ENCODE measurements at places on chromosomes 7 and 10.

DNA sequence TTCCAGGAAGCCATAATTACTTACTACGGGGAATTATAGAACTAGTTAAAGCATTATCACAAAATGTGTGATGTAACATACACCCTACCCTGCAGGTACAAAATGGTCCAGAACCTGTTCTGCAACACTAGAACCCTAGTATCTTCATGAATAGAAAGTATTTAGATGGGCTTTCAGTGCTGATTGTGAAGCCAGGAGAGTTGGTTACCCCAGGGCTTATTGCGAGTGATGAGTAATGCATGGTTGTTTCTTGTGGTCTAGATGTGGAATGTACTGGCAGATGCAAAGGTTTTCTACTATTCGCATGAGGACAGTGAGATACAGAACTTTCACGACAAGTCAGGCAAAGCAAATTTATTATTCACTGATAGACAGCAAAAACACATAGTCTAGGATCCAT lies 33.6 kb upstream of the AGR3 start:
- no peak for DNase-seq

DNA sequence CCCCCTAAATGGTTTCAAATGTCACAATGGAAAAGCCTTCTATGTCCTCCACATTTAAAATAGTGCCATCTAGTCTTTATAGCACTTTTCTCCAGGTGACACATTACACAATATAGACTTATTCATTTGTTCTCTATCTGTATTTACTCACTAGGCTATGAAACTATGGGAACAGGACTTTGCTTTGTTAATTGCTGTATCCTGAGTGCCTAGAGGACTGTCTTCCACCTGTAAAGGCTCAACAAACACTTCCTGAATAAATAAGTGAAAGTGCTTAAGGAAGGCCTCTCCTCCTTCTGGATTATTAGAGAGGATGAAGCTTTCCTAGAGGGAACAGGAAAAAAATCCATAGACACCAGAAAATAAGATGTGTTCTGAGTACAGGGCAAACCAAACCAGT lies 397.6 kb upstream of the LRRN3 start:
- no peak for DNase-seq

GRCh38 chr10:35335133-35336083 lies 901 bp upstream of the CCNY start:
- no peak for DNase-seq

- no peak for DNase-seq
Observed at GRCh38 chr7:104795086-104795485, 218.9 kb upstream of the KMT2E start.

DNA sequence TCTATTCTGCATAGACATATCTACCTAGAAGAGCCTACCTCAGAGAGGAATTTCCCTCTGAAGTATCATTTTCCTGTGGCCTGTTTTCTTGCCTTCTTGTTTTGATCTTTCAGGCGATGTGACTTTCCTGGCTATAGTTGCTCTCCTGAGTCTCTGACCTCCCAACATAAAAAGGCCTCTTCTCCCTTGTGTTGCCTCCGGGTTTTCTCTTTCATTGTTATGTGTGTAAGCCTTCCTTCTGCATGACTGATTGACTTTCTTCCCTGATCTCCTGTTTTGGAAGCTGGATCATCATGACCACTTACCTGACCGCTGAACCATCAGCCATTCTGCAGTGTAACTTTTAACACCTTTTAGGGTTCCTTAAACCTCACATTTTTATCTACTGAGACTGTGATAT lies 441.5 kb upstream of the ETV1 start:
- no peak for DNase-seq

GRCh38 chr7:521221-522070 lies 1.8 kb upstream of the PDGFA start:
- DNase-seq = peak; percentile 46

DNA sequence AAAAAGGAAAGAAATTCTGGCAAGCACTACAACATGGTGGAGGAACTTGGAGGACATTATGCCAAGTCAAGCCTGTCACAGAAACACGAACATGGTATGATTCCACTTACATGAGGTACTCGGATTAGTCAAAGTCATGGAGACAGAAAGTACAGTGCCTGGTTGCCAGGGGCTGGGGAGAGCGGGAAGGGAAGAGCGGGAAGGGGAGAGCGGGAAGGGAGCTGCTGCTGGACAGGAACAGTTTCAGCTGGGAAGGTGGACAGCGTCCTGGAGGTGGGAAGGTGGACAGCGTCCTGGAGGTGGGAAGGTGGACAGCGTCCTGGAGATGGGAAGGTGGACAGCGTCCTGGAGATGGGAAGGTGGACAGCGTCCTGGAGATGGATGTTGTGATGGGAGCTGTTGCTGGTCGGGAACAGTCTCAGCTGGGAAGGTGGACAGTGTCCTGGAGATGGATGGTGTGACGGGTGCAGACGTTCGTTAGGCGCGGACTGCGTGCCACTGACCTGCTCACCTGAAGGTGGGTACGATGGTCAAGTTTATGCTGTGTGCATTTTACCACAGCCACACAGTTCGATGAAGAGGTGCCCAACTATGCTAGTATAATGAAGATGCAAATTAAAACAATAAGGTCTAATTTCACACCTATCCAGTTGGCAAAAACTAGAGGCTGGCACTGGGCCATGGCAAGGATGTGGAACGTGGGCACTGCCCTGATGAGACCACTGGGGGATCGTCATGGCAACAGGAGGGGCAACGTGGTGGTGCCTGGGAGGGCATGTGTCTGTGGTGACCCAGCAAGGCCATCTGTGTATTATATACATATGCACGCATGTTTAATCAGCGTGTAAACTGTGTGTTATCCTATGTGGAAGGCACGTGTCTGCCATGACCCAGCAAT lies 103.8 kb downstream of the NKX6-2 start:
- DNase-seq = no peak

DNA sequence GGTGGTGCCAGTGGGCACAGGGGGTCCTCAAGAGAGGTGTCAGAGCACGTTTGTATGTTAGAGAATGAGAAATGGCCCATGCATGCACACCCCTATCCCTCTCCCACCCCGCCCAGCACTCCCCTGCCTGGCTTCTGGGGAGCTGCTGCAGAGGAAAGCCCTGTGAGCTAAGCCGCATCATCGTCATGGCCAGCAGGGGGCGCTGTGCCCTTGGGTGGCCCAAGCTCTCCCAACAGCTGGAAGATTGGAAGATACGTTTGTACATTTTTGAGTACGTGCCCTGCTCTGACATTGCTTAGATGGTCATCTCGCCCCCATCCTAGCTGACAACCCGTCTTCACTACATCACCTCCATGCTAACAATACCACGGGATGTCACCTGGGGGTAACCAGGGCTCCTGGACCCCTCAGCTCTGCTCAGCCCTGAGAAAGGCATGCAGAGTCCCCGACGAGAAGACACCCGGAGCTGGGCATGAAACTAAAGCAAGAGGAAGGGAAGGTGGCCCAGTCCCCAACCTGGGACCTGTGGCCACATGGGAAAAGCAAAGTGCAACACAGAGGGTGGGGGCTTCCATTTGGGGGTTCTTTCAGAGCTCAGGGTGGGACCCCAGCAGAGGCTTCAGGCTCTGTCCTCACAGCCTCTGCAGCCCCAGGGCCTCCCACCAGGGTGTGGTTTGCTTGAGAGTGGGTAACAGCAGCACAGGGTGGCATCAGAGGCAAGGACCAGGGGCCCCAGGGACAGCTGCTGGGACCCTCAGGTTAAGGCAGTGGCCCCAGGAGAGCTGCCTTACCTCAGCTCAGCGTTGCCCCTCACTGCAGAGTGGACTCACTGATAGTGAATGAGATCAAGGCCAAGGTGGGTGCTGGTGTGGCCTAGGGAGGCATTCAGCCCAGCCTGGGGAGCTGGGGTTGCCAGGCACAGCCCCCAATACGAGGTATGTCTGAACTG lies 136.6 kb downstream of the PTPN20 start:
- DNase-seq = peak; percentile 88

GRCh38 chr10:50614444-50615137 lies 9.2 kb downstream of the SGMS1 start:
- no peak for DNase-seq

- DNase-seq = no peak
Observed at GRCh38 chr7:139658908-139659675, 118.7 kb downstream of the HIPK2 start.

DNA sequence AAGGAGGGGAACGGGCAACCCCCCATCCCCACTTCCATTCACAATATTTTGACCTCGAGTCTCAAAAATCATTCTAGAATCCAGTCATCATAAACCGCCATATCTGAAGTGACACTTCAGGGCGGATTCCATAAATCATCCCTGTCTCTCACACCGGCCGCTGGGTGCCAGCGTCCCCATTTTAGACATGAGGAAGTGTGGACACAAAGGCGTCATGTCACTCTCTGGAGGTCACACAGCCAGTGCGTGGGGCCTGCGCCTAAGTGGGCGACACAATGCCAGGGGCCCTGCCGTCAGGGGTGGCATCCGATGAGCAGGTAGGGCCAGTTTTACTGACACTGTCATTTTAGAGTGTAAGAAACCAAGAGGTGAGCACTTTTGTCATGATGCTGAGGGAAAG lies 19.5 kb downstream of the KCNH2 start:
- no peak for DNase-seq

All from activated T-cell treated with anti-CD3 and anti-CD28 coated beads, Interleukin-2, amount 50 U/mL, for 24 hours (primary cell).